ENCODE measurements at places on chromosomes 5 and 9. TPM values are rescaled to one million over a fixed set of nuclear protein-coding genes. Genes with fewer than 3 reads are reported as not detected.

SPATA31A3 gene
- not detected for total RNA-seq

GABRA1 gene
- not detected for total RNA-seq

LURAP1L gene
- 62.1 TPM for total RNA-seq

TNFSF15 gene
- total RNA-seq = 0.09 TPM

TEK gene
- 15.6 TPM for total RNA-seq

ANXA2R gene
- total RNA-seq = 5.7 TPM

SOX30 gene
- total RNA-seq = not detected

PCDHA5 gene
- total RNA-seq = 0.09 TPM

DND1 gene
- 0.17 TPM for total RNA-seq

NLN gene
- total RNA-seq = 19.2 TPM

CENPH gene
- 2.1 TPM for total RNA-seq

MAST4 gene
- total RNA-seq = 3.9 TPM

BAAT gene
- not detected for total RNA-seq

GRM6 gene
- under 0.01 TPM for total RNA-seq

HMGCR gene
- 54.4 TPM for total RNA-seq

F2RL1 gene
- 6.0 TPM for total RNA-seq

DHX29 gene
- total RNA-seq = 32.8 TPM

C9 gene
- 0.16 TPM for total RNA-seq

F2RL2 gene
- 10.4 TPM for total RNA-seq

NPDC1 gene
- total RNA-seq = 13.1 TPM

WWC1 gene
- 0.17 TPM for total RNA-seq

TJP2 gene
- total RNA-seq = 38.0 TPM

FAM221B gene
- not detected for total RNA-seq

LRRC19 gene
- not detected for total RNA-seq

SPINK13 gene
- not detected for total RNA-seq

LAMC3 gene
- 0.09 TPM for total RNA-seq

SAXO1 gene
- total RNA-seq = 0.09 TPM

ANKDD1B gene
- 0.95 TPM for total RNA-seq

SLC6A18 gene
- total RNA-seq = not detected

UGT3A2 gene
- total RNA-seq = not detected

TEX48 gene
- total RNA-seq = not detected

RUSC2 gene
- total RNA-seq = 12.7 TPM

PCDHA13 gene
- total RNA-seq = 0.16 TPM

NUP214 gene
- 8.2 TPM for total RNA-seq

GOLPH3 gene
- total RNA-seq = 74.6 TPM

LHX6 gene
- total RNA-seq = not detected

ZNF474 gene
- total RNA-seq = 0.16 TPM

OTULINL gene
- not detected for total RNA-seq

LMX1B gene
- not detected for total RNA-seq

SPINK6 gene
- total RNA-seq = not detected

ADRA1B gene
- total RNA-seq = not detected

ADAMTS2 gene
- 36.8 TPM for total RNA-seq

ZDHHC11 gene
- 3.3 TPM for total RNA-seq

GMCL2 gene
- total RNA-seq = not detected
